ENCODE measurements at places on chromosomes 5 and 9. TPM values are rescaled to one million over a fixed set of nuclear protein-coding genes. Genes with fewer than 3 reads are reported as not detected.

ARL14EPL gene
- 0.66 TPM for total RNA-seq

ATG10 gene
- 10.0 TPM for total RNA-seq

PLAA gene
- 28.1 TPM for total RNA-seq

MYO10 gene
- 101 TPM for total RNA-seq

CNTNAP3B gene
- total RNA-seq: 35.5 TPM

RGS3 gene
- 68.3 TPM for total RNA-seq

SPATA31C1 gene
- not detected for total RNA-seq

PGM5 gene
- total RNA-seq: 0.87 TPM

FBP2 gene
- total RNA-seq: not detected

NMUR2 gene
- 178 TPM for total RNA-seq

SLC6A3 gene
- not detected for total RNA-seq

ELL2 gene
- 57.7 TPM for total RNA-seq

ZNF618 gene
- 18.0 TPM for total RNA-seq

ADAMTS19 gene
- total RNA-seq: not detected

ADRA1B gene
- total RNA-seq: 10.9 TPM

CCDC171 gene
- 2.1 TPM for total RNA-seq

MGAT1 gene
- total RNA-seq: 77.5 TPM

HRCT1 gene
- total RNA-seq: 0.69 TPM

KIF4B gene
- not detected for total RNA-seq

SLC22A4 gene
- 3.1 TPM for total RNA-seq
